ENCODE measurements at places on chromosomes 5 and 9.
A peak's percentile ranks its signal among the peaks of the same experiment; 100 is the strongest.

DNA sequence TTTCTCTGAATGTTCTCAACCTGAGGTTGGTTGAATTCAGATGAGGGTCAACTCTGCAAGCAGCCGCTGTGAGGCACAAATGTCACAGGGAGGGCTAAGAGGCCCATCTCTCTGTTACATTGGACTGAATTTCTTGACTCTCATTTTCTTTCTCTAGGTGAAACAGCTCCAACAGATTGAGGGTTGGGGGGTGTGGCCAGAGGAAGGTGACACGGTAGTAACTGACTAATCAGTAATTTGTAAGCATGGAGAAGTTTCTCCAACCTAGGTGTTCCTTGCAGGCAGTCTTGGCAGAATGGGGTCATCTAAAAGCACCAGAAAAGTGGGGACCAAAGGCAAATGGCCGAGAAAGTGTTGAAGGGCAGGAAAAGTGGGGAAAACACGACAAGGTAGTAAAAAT, 16.8 kb downstream of the CCT5 start:
- no peak overlapping the region for H3K4me3 ChIP-seq
- H3K4me1 ChIP-seq: no peaks in the 10 kb centered on the region
- H3K36me3 ChIP-seq: peaks cover 31% of the 10 kb centered on the region
- H3K27ac ChIP-seq: no peak overlapping the region
- peaks cover 6% of the 10 kb centered on the region for H3K27me3 ChIP-seq

DNA sequence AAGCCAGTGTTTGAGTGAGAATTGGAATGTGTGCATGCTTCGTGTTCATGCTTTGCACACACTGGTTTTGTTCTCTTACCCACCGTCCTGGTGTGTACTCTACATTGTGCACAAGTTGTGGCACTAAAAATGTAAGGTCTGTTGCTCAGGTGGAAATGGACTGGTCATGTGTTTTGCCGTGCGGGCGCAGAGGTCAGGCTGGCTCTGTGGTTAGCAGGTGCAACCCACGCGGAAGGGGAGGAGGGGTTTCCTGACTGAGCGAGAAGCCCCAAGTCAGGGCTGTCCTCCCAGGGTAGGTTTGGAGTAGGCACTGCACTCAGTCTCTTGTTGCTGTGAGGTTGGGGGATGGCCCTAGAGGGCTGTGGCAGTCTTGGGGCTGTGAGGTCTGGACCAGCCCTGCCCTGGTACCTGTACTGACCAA, 86.6 kb downstream of the EHMT1 start:
- no peaks in the 10 kb centered on the region for H3K27me3 ChIP-seq
- H3K27ac ChIP-seq: peak overlapping the region; percentile 52
- H3K4me1 ChIP-seq: peaks cover 75% of the 10 kb centered on the region
- peaks cover 10% of the 10 kb centered on the region for H3K36me3 ChIP-seq
- DNase-seq: peak; percentile 59

- no peaks in the 10 kb centered on the region for H3K4me1 ChIP-seq
- no peaks in the 10 kb centered on the region for H3K27me3 ChIP-seq
- H3K4me3 ChIP-seq: no peak overlapping the region
- no peaks in the 10 kb centered on the region for H3K36me3 ChIP-seq
- DNase-seq: no peak
- H3K27ac ChIP-seq: no peak overlapping the region
Observed at GRCh38 chr5:124920909-124921666, 174.6 kb upstream of the ZNF608 start.

DNA sequence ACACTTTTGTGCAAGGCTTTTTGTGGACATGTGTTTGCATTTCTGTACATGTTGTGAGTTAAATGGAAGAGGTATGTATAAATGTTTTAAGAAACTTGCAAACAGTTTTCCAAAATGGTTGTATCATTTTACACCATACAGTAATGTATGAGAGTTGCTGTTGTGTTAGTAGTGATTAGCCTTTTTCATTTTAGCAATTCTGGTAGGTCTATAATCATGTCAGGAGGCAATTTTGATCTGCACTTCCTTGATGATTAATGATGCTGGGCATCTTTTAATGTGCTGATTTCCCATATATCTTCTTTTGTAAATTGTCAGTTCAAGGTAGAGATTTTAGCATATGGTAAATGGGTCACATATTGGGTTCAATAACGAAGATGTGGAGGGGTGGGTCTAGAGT, 87.3 kb downstream of the ANKRD18B start:
- H3K36me3 ChIP-seq: peaks cover 5% of the 10 kb centered on the region
- no peak for DNase-seq
- no peak overlapping the region for H3K4me3 ChIP-seq
- peaks cover 1% of the 10 kb centered on the region for H3K27me3 ChIP-seq
- no peaks in the 10 kb centered on the region for H3K4me1 ChIP-seq
- no peak overlapping the region for H3K27ac ChIP-seq

- no peaks in the 10 kb centered on the region for H3K36me3 ChIP-seq
- H3K27ac ChIP-seq: no peak overlapping the region
- no peaks in the 10 kb centered on the region for H3K4me1 ChIP-seq
- DNase-seq: no peak
- H3K4me3 ChIP-seq: no peak overlapping the region
Observed at GRCh38 chr5:67021521-67021920, 175.1 kb downstream of the CD180 start.

DNA sequence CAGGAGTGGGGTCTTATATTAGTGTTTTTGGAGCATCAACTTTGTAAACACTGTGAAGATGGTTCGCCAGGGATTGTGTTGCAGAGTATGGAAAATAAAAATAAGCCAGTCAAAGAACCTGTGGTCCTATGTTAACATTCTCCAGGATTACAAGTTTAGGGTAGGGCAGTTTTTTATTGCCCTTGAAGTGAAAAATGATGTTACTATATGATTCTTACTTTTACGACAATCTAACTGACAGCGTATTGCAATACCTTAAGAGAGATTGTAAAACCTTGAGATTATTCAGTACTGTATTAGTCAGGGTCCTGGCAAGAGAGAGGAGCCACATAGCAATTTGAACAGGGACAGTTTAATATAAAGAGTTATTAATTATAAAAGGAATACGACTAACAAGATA, 144.7 kb upstream of the ZNF608 start:
- no peak for DNase-seq
- H3K4me3 ChIP-seq: no peak overlapping the region
- H3K36me3 ChIP-seq: peaks cover 4% of the 10 kb centered on the region
- no peak overlapping the region for H3K27ac ChIP-seq
- peaks cover 24% of the 10 kb centered on the region for H3K4me1 ChIP-seq

DNA sequence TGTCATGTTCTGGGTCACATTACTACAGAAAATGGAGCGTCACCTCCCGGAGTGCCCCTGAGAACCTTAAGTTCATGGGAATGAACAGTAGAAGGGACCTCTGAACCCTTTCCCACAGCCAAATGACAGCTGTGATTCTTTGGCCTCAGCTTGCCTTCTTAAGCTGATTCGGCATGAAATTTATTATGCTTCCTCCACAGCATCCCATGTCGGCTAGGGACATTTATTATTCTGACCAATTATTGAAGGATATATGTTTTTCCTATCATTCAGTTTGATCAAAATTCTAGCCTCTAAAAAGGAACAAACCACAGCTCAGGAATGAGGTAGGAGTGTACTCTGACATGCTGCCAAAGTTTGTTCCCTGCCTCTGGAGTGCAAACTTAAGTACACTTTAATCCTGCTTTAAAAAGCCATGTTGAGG, 440.6 kb downstream of the CETN3 start:
- H3K4me1 ChIP-seq: no peaks in the 10 kb centered on the region
- no peak overlapping the region for H3K4me3 ChIP-seq
- H3K27ac ChIP-seq: no peak overlapping the region
- H3K36me3 ChIP-seq: no peaks in the 10 kb centered on the region

GRCh38 chr9:104269374-104269773, 175.3 kb downstream of the SMC2 start:
- no peak for DNase-seq
- H3K27ac ChIP-seq: no peak overlapping the region
- H3K36me3 ChIP-seq: no peaks in the 10 kb centered on the region
- H3K4me3 ChIP-seq: no peak overlapping the region

GRCh38 chr5:96219580-96220281, 213.3 kb downstream of the PCSK1 start:
- DNase-seq: no peak
- no peaks in the 10 kb centered on the region for H3K4me1 ChIP-seq
- H3K27ac ChIP-seq: no peak overlapping the region
- no peaks in the 10 kb centered on the region for H3K36me3 ChIP-seq
- no peak overlapping the region for H3K4me3 ChIP-seq

DNA sequence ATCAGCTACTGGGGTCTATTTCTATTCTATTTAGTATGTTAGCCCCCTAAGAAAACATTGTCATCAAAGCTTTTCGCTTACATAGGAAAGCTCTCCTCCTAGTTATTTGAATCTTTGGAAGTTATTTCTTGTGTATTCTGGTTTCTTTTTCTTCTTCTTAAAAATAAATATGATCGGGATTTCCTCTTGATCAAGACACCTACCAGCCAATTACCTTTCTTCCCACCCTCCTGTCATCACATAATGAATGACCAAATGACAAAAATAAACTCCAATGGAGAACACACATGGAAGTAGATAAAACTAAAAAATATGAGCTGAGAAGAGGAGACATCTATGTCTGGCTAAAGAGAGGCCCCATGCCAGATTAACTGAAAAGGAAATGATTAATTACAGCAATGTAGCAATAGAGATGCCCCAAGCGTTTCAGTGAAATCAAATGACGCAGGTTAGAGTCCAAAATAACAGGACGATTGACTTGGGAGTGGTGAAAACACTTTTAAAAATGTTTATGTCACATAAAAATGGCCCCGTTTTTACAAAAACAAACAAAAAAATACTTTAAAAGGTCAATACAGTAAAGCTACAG, 59.5 kb upstream of the PCSK1 start:
- no peak for DNase-seq
- no peak overlapping the region for H3K4me3 ChIP-seq
- no peaks in the 10 kb centered on the region for H3K36me3 ChIP-seq
- peaks cover 2% of the 10 kb centered on the region for H3K27me3 ChIP-seq
- H3K4me1 ChIP-seq: no peaks in the 10 kb centered on the region

GRCh38 chr5:169873642-169874041, 106.7 kb downstream of the INSYN2B start:
- peaks cover 14% of the 10 kb centered on the region for H3K36me3 ChIP-seq
- DNase-seq: no peak
- H3K27ac ChIP-seq: no peak overlapping the region

DNA sequence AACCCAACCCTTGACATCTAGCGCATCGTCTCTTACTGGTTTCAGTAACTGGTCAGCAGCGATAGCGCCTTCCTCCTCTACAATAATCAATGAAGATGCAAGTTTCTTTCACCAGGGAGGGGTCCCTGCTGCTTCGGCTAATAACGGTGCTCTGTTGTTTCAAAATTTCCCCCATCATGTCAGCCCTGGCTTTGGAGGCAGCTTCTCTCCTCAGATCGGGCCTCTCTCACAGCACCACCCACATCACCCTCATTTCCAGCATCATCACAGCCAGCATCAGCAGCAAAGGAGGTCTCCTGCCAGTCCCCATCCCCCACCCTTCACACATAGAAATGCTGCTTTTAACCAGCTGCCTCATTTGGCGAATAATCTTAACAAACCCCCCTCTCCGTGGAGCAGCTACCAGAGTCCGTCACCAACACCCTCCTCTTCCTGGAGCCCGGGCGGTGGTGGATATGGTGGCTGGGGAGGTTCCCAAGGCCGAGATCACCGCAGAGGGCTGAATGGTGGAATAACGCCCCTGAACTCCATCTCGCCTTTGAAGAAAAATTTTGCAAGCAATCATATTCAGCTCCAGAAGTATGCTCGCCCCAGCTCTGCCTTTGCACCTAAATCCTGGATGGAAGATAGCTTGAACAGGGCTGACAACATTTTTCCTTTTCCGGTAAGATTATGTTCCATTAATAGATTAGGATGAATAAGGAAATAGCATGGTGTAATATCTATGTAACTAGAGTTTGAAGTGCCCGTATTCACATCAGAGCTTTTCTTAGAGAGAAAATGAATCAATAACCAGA, 2.2 kb downstream of the CPEB4 start:
- H3K36me3 ChIP-seq: peaks cover 2% of the 10 kb centered on the region
- no peak overlapping the region for H3K27ac ChIP-seq
- DNase-seq: no peak
- H3K4me3 ChIP-seq: peak overlapping the region; percentile 98

GRCh38 chr5:4065472-4066320, 470.1 kb downstream of the IRX1 start:
- no peak overlapping the region for H3K4me3 ChIP-seq
- no peak overlapping the region for H3K27ac ChIP-seq
- no peak for DNase-seq
- H3K27me3 ChIP-seq: peaks cover 2% of the 10 kb centered on the region
- H3K36me3 ChIP-seq: peaks cover 14% of the 10 kb centered on the region
- H3K4me1 ChIP-seq: peaks cover 16% of the 10 kb centered on the region

GRCh38 chr9:98993570-98993945, 49.9 kb downstream of the COL15A1 start:
- H3K4me1 ChIP-seq: no peaks in the 10 kb centered on the region
- H3K36me3 ChIP-seq: no peaks in the 10 kb centered on the region
- H3K27me3 ChIP-seq: peaks cover 9% of the 10 kb centered on the region
- H3K4me3 ChIP-seq: no peak overlapping the region
- no peak overlapping the region for H3K27ac ChIP-seq
- no peak for DNase-seq

- H3K4me3 ChIP-seq: no peak overlapping the region
- no peak overlapping the region for H3K27ac ChIP-seq
- no peak for DNase-seq
- peaks cover 11% of the 10 kb centered on the region for H3K27me3 ChIP-seq
- H3K36me3 ChIP-seq: no peaks in the 10 kb centered on the region
Observed at GRCh38 chr5:180343110-180343830, 9.9 kb downstream of the GFPT2 start.

DNA sequence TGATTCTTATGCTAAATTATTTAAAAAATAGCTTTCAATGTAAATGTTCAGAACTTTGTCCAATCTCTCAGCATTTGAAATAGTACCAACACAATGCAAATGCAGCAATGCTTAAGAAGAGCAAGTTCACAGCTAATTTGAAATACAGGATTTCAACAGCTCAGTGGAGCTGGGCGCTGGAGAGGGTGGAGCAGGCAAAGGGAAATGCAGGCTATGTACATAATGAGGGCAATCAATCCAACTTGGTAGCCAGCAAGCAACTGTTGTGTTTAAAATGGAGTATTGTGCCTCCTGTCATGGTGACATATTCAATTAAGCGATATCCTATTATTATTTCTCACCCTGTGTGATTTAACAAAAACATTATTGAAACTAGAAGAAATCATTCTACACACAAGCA, 568.8 kb downstream of the PSAT1 start:
- no peak for DNase-seq
- no peaks in the 10 kb centered on the region for H3K36me3 ChIP-seq
- no peak overlapping the region for H3K27ac ChIP-seq
- no peaks in the 10 kb centered on the region for H3K4me1 ChIP-seq

GRCh38 chr5:37071901-37072581, 177.1 kb downstream of the CPLANE1 start:
- no peaks in the 10 kb centered on the region for H3K4me1 ChIP-seq
- H3K4me3 ChIP-seq: no peak overlapping the region
- peaks cover under 1% of the 10 kb centered on the region for H3K36me3 ChIP-seq
- peaks cover 2% of the 10 kb centered on the region for H3K27me3 ChIP-seq
- no peak for DNase-seq

GRCh38 chr5:78778538-78778937, 130.0 kb upstream of the LHFPL2 start:
- no peak for DNase-seq
- no peak overlapping the region for H3K27ac ChIP-seq
- H3K4me1 ChIP-seq: peaks cover 5% of the 10 kb centered on the region
- H3K27me3 ChIP-seq: no peaks in the 10 kb centered on the region
- H3K4me3 ChIP-seq: no peak overlapping the region

All from immature natural killer cell (primary cell).